ENCODE measurements at places on chromosomes 1 and 21.

DNA sequence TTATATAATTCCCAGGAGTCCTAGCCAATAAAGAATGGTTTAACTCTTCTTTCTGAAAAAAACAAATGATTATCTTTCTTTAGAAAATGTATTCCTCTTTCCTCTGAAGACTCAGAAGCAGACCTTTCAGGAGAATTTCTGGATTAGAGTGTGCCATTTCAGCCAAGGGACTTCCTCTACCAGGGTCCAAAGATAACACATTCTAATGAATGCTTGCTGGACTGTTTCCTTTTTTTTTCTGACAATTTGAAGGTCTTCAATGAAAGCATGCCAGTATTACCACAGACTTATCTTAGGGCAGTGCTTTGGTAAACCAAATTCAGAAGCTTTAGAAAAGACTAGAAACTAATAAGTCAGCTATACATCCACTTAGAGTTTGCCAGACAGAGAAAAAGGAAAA, 80.5 kb downstream of the RERE start:
- no peak for DNase-seq

DNA sequence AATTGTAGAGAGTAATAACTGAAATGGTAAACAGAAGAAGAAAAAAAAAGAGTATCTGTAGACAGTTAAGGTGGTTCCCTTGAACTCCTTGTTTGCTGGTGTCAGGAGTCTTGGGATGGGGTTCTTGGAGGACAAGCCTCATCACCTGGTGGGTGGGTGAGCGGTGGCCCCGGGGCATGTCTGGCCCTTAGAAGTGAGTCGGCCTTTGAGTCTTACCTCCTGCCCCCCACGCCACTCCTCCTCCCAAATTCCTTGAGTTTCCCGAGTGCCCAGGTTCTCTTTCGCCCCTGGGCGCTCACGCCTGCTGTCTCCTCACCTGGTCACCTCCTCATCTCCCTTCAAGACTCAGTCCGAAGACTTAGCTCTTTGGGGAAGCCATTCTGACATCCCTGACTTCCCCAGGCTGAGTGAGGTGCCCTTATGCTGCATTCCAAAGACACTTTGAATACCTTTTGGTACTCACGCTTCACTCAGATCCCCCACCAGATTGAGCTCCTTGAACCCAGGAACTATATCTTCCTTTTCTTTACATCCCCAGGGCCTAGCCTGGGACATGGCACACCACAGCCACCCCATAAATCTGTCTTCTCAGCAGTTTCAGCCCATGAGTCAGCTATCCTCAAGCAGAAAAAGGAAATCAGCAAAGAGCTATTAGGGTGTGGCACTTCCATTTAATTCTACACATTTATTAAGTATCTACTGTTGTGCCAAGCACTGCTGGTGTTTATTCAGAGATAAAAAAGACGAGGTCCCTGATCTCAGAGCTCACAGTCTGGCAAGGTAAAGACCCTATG, 13.5 kb upstream of the IKBKE start:
- DNase-seq = no peak

- no peak for DNase-seq
Observed at GRCh38 chr1:10880063-10880462, 83.6 kb upstream of the CASZ1 start.

DNA sequence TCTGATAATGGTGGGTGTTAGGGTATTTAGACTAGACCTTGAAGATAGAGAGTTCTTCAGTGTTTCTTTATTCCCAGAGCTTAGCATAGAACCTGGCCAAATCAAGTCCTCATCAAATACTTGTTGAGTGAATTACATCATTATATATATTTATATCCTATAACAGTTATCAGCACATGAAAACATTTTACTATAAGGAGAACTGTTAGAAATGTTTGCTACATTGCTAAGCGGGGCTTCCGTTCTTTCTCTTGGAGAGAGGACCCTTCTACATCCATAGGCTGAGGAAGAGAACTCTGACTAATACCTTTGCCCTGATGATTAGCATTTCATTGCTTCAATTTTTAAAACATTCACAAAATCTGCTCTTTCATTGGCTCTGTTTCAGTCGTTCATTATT, 66.5 kb upstream of the NBL1 start:
- DNase-seq = no peak

DNA sequence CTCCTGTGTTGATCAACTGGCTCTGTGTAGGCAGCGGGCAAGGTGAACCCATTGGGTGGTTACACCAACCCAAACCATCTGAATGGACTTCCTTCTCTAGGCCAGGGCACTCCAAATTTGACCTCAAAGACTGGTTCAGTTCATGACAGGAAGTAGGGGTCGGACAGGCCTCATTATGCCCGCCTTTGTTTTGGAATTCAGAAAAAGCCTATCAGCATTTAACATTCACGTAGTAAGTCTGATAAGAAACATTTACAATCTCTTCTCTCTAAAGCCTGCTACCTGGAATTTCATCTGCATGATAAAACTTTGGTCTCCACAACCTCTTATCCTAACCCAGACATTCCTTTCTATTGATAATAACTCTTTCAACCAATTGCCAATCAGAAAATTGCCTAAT, 97.1 kb upstream of the ETV3 start:
- DNase-seq = no peak

All from NCI-H1930 (cell line).